ENCODE measurements at places on chromosomes 6 and 20. TPM values are rescaled to one million over a fixed set of nuclear protein-coding genes. Genes with fewer than 3 reads are reported as not detected.

The TAGAP gene
- total RNA-seq, result not detected

The CALHM5 gene
- 6.1 TPM for total RNA-seq

The PRRT1 gene
- total RNA-seq, result 0.09 TPM

The NR2E1 gene
- not detected for total RNA-seq

The PAK5 gene
- total RNA-seq, result not detected

Measured in smooth muscle cell of the umbilical artery (primary cell).